ENCODE measurements at places on chromosomes 1 and 21. TPM values are rescaled to one million over a fixed set of nuclear protein-coding genes. Genes with fewer than 3 reads are reported as not detected.
A peak's percentile ranks its signal among the peaks of the same experiment; 100 is the strongest.

DNA sequence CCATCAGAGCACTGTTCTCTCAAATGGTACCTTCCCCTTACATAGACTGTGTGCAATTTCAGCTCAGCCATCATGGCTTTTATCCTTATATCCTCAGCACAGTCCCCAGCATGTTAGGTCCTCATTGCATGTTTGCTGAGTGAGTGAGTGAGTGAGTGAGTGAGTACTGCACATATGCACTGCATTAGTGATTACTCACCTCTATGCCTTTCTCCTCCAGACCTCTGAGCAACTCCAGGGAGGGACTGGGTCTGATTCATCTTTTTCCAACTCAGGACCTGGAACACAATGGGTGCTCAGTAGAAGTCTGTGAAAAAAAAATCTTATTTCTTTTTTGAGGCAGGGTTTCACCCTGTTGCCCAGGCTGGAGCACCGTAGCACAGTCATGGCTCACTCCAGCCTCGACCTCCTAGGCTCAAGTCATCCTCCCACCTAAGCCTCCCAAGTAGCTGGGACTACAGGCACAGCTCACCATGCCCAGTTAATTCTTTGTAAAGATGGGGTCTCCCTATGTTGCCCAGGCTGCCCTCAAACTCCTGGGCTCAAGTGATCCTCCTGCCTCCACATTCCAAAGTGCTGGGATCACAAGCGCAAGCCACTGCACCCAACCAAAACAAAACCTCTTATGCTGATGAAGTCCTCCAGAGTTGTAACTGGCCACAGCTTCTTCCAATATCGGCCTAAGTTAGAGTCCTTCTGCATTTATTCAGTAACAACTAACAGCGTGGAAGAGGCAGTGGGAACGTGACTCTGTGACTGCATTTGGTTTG lies 23.7 kb downstream of the RNU5D-1 start:
- no peak for DNase-seq

DNA sequence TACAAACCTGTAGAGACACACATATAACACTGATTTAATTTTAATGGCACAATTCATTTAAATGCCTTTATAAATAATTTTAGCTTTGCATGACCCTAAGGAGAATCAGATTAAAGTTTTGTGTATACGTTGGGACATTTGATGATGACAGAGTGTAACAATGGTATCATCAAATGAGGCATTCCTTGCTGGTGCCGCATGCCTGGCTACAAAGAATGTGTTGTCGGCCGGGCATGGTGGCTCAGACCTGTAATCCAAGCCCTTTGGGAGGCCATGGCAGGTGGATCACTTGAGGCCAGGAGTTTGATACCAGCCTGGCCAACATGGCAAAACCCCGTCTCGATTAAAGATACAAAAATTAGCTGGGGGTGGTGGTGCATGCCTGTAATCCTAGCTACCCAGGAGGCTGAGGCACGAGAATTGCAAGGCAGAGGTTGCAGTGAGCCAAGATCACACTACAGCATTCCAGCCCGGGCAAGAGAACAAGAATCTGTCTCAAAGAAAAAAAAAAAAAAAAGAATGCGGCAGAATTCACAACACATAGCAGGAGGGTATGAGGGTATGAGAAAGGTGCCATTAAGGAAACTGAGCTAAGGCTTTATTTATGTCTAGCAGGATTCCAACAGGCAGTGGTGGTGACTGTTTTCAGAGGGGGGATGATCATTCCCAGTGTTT lies 58.9 kb downstream of the PTPN14 start:
- DNase-seq = no peak

DNA sequence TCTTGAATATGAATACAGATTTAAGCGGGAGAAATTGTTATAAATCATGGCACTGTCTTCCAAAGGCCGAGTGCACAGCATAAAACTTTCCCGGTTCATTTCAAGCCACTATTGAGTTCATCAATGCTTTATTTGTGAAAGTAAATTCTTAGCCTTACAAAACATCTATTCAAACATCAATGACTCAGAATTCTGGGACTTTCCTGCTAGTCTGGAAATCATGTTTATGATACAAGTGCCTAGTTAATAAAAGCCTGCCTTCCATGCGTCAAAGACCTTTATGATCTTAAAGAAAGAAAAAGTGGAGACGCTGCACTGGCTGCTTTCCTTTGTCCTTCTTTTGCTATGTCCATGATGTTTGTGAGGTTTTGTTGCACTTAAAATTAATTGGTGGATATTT lies 137.7 kb downstream of the SETD4 start:
- DNase-seq = no peak

DNA sequence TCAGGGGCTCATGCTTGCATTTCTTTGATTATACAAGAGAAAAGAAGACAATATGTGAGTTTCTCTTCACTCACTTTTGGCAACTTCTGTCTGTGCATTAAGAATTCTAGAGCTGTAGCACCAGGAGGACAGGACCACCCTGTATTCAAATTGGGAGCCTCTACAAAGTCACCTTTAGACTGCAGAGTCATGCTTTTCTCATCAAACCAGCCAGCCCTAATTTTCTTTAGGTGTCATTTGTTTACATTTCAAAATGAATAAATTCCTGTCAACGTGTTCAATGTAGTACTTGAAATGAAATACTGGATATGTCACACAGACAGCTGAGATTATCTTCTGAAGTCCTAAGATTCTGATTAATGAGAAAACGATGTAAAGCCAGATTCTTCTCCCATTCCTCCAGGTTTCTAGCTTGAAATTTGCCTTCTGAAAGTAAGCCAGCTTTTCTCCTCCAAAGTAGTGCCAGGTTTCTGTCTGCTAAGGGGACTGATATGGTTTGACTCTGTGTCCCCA lies 177.2 kb downstream of the GRIK1 start:
- DNase-seq = no peak

GRCh38 chr1:25926731-25927496 lies 20.7 kb upstream of the STMN1 start:
- no peak for DNase-seq

- no peak for DNase-seq
Measured at GRCh38 chr1:87186346-87186745, 142.3 kb upstream of the LMO4 start.

- no peak for DNase-seq
Measured at GRCh38 chr1:109503935-109504334, 5.6 kb downstream of the AMIGO1 start.

DNA sequence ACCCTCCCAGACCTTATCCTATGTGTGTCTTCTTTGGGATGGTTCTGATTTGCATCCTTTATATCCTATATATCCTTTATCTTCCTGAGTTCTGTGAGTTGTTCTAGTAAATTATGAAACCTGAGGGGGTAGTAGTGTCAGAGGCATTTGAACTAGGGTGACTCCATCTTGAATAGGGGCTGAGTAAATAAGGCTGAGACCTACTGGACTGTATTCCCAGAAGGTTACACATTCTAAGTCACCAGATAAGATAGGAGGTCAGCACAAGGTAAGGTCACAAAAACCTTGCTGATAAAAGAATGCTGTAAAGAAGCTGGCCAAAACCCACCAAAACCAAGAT lies 50.6 kb downstream of the SUSD4 start:
- DNase-seq = no peak

DNA sequence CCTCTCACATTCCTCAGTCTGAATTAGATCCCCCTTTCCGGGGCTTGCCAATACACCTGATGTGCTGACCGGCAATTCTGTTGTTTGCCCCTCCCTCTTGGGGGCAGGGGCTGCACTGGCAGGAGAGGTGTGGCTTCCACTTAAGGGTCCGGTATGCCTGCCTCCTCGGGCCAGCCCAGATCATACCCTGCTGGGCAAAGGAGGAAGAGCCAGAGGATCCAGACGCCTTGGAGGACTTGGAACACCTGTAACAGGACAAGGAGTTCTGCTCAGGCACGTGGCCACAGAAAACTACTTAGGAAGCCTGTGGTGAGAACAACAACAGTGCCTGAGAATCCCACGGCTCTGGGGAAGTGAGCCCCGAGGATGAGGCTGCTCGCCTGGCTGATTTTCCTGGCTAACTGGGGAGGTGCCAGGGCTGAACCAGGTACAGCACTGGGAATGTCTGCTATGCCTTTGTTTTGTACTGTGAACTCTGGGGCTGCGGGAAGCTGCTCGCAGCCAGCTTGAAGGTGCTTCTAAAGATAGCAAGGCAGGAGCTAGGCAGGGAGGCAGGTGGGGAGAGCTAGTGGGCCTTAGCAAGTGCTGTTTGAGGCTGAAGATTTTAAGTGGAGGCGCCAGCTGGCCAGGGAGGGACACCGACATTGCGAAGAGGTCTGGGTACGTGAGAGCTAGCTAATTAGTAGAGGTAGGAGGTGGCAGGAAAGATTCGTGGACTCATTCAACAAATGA lies at the start of gene SMPDL3B:
TSS of gene SMPDL3B (plus strand) at position 183 of the 732 bp plus-strand sequence. CDS start at position 367, 184 bp downstream.
- DNase-seq = peak; percentile 73

- no peak for DNase-seq
Measured at GRCh38 chr1:177811429-177811828, 158.4 kb downstream of the SEC16B start.

- no peak for DNase-seq
Measured at GRCh38 chr1:31127266-31127665, 61.7 kb upstream of the PUM1 start.

- no peak for DNase-seq
Measured at GRCh38 chr1:7574121-7575040, 196.7 kb upstream of the VAMP3 start.

- DNase-seq = no peak
Measured at GRCh38 chr1:1664941-1665814, 6.4 kb upstream of the CDK11B start.

DNA sequence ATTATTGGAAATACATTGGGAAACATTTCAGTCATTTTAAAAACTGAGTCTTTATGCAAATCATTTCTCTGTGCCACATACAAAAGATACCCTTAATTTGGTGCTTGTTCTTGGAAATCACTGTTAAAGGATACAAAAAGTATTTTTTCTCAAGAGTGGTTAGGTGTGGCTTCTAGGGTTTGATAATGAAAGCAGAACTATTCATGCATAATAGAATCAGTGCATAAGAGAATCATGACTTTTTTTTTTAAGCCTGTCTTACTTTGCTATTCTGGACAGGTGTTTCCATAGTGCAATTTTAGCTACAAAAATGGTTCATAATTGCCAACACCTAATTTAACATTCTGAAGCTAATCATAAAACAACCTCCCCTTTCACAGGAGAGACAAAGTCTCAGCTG lies 233.0 kb upstream of the NRIP1 start:
- no peak for DNase-seq

DNA sequence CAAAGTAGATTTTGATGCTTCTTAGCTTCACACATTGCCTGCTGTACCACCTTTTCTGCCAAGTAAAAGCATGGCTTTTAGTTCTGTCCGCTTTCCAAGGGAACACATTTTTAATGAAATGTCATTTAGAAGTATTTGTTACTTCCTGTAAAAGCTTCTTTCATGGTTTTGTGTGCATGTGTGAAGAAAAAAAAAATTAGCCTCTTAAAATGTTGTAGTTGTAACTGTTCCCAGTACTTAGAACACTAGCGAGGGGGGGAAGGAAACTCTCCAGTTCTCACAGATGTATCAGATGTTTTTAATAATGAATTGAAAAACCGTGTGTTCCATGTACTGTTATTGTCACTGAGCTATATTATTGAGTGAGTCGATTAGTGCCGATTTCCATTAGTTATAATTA lies 568.3 kb upstream of the ADGRL2 start:
- no peak for DNase-seq

DNA sequence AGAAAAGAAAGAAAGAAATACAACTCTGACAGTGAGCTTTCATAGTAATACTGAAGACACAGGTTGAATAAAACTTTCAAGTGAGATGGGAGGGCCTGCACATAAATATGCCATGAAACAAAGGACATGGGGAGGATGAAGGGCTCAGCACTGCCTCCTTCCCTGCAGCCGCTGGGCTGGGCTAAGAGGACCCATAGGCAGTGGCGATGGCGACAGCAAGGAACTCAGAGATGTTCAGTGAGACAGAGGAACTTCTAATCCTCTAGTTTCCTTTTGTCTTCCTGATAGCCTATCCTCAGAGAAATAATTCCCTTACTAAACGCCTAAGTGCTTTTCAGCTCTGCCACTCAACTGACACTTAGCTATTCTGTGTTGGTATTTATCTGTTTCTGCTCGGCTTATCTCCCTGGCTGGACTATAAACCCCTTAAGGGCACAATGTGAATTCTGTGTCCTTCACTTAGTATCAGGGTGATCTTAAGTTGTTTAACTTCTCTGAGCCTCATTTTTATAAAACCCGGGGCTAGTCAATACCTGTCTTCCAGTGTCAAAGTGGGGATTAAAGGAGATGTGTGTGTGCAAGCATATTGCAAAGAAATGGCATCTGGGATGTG lies 24.4 kb upstream of the IER5 start:
- DNase-seq = no peak

DNA sequence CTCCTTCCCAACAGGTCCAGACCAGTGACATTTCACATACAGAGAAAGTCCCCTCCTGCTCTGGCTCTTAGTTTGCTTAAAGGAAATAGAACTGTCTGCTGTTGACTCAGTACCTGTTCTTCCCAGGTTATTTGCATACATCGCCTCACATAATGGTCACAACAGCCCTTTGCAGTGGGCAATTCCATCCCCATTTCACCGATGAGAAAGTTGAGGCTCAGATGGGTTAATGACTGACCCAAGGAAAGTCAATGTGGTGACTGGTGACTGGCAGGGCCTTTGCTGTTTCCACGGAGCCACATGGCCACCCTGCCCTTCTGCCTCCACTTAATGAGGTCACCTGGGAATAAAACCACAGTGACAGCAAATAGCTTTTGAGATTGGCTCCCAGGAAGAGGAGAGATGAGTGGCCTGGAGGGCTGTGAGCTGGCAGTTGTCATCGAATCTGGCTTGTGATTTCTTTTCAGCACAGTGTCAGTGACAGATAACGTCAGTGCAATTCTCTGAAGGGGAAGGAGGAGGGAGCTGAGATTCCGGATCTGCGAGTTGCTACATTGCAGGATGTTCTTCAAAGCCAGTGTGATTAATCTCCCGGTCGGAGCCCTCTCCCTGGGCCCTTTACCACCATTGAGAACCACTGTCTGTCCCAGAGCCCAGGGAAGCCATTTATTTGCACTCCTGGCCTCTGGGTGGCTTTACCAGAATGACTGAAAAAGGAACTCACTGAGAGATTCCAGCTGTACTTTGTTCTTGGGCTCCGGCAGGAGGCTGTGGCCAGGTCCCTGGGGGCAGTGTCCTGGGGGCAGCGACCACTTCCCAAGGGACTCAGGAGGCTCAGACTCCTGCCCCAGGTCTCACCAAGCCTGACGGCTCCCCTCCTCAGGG lies 117.2 kb downstream of the CNIH3 start:
- DNase-seq = peak; percentile 6

- DNase-seq = peak; percentile 54
Measured at GRCh38 chr21:37758982-37759381, 157.3 kb downstream of the KCNJ6 start.

GRCh38 chr1:243819438-243819839 lies 30.6 kb downstream of the AKT3 start:
- DNase-seq = peak; percentile 29

The DCDC2B gene
- total RNA-seq = not detected

The MX2 gene
- total RNA-seq = 0.63 TPM

The NES gene
- total RNA-seq = 22.7 TPM

The SPATA6 gene
- 1.8 TPM for total RNA-seq

The GUCA2B gene
- not detected for total RNA-seq

The SPSB1 gene
- total RNA-seq = 12.8 TPM

The CDCP2 gene
- not detected for total RNA-seq

The MROH7 gene
- 0.30 TPM for total RNA-seq

The PWP2 gene
- total RNA-seq = 30.6 TPM

The PPIAL4G gene
- not detected for total RNA-seq

The CELF3 gene
- 1.1 TPM for total RNA-seq

The PLEKHG5 gene
- 12.2 TPM for total RNA-seq

The KIF14 gene
- total RNA-seq = 12.3 TPM

The OR2M3 gene
- not detected for total RNA-seq
